ENCODE measurements at places on chromosomes 16 and 17.

- DNase-seq: no peak
These were observed 112.1 kb upstream of the MYOCD start for GRCh38 chr17:12553625-12554024.

- no peak for DNase-seq
These were observed 8.0 kb downstream of the TSR3 start for GRCh38 chr16:1343428-1344242.

- no peak for DNase-seq
These were observed 20.0 kb downstream of the ITGAE start for GRCh38 chr17:3780986-3781385.

GRCh38 chr16:57512296-57513001 lies 23.9 kb downstream of the CCDC102A start:
- no peak for DNase-seq

GRCh38 chr16:50932348-50932935 lies 190.6 kb downstream of the CYLD start:
- DNase-seq: no peak

DNA sequence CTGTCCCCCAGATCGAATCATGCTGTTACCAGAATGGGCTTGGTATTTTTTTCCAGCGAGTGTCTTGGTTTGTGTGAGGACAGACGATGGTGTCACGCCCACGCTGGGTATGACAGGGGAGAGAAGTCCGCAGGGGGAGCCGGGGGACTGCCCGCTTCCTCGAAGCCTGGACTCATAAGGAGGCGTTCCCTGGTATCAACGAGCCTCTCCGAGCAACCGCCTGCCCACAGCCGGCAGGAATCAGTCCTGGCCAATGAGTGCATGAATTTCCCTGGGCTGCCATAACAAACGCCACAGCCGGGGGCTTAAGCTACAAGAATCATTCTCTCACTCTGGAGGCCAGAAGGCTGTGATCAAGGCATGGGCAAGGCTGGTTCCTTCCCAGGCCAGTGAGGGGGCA lies 26.1 kb upstream of the JPH3 start:
- DNase-seq: no peak

DNA sequence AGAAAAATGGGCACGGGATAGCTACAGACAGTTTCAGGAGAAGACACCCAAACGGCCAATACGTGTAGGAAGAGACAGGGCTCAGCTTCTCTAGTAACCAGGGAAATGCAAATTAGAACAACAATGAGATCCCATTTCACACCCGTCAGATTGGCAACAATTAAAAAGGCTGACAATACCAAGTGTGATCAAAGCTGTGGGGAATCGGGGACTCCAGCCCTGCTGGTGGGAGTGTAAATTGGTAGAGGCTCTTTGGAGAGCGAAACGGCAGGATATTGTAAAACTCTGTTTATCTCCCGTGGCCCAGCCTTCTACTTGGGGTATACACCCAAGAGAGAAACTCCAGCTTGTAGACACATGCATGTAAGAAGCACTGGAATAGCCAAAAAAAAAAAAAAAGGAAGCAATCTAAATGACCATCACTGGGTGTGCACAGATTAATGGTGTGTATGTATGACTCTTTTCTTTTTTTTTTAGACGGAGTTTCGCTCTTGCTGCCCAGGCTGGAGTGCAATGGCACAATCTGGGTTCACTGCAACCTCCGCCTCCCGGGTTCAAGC lies 27.5 kb downstream of the MYBBP1A start:
- DNase-seq: no peak

- DNase-seq: no peak
These were observed 40.5 kb downstream of the ATP2C2 start for GRCh38 chr16:84408856-84409255.

DNA sequence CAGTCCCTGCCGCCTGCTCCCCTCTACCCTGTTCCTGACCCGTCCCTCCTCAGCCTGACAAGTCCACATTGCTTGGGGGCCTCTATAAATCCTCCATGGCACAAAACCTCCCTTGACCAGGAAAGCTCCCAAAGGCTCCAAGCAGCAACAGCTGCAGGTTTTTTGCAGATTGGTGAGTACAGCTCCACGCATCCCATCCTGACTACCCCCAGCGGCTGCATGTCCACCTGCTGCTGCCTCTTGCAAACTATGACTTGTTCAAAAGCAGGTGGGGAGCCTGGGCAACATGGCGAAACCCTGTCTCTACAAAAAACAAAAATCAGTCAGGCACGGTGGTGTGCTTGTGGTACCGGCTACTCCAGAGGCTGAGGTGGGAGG lies 122.8 kb downstream of the ANKRD11 start:
- DNase-seq: no peak

- peak; percentile 82 for DNase-seq
These were observed 10.2 kb downstream of the CYTH1 start for GRCh38 chr17:78771758-78772382.

DNA sequence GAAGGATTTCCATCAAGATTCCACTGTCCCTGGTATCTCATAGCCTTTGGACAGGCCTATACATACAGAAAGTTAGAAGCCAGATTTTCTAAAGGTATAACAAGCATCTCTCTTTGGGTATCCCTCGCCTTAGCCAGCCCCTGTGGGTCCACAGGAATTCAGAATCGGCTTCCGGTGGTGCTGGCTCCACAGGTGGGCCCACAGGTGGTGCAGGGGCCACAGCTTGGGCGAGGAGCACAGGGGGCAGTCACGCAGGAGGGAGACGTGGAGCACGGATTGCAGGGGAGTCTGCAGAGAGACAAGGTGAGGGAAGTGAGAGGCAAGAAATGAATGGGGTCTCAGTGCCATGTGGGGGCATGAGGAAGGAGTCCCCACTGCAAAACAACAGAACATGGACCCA lies 3.5 kb downstream of the KRT38 start:
- DNase-seq: no peak

- no peak for DNase-seq
These were observed 11.0 kb downstream of the FTO start for GRCh38 chr16:53715023-53715384.

GRCh38 chr16:84898447-84898846 lies 78.7 kb downstream of the CRISPLD2 start:
- DNase-seq: no peak

GRCh38 chr16:47523342-47524006 lies 62.3 kb downstream of the PHKB start:
- peak; percentile 78 for DNase-seq

- no peak for DNase-seq
These were observed 2.8 kb downstream of the WNK4 start for GRCh38 chr17:42783062-42783790.

GRCh38 chr17:78039581-78039980 lies 81.1 kb downstream of the TNRC6C start:
- no peak for DNase-seq

GRCh38 chr16:67260426-67261063 lies 11.8 kb downstream of the SLC9A5 start:
- no peak for DNase-seq

DNA sequence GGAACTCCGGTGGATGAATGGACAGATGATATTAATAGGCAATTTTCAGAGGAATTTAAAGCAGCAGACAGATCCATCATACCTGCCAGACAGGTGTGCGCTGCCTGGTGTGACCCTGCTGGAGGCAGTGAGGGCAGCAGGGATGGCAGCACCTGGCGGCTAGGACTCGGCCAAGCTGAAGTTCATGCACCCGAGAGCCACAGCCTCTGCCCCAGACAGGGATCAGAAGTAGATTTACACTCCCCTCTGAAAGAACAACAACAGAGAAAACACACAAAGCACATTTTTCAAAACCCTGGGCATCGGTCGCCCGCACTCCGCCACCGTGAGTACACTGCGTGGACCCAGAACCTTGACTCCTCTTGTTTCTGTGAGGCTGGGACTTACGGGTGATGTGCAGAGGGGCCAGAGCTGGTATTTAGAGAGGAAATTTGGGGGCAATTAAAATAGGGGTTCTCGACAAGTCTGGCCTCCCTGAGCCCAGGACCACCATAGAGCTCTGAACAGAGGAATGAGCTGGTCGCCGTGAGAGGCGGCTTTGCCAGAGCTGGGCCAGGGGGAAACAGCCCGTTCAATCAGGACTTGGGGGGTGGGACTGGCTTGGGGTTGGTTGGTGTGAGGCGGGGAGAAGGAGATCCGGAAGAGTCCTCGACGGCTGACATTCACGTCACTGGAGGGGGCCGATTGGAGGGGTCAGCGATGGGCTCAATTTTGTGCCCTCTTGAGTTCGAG lies 101.0 kb downstream of the METRNL start:
- no peak for DNase-seq

- no peak for DNase-seq
These were observed 23.3 kb upstream of the SDR42E2 start for GRCh38 chr16:22139008-22139407.

DNA sequence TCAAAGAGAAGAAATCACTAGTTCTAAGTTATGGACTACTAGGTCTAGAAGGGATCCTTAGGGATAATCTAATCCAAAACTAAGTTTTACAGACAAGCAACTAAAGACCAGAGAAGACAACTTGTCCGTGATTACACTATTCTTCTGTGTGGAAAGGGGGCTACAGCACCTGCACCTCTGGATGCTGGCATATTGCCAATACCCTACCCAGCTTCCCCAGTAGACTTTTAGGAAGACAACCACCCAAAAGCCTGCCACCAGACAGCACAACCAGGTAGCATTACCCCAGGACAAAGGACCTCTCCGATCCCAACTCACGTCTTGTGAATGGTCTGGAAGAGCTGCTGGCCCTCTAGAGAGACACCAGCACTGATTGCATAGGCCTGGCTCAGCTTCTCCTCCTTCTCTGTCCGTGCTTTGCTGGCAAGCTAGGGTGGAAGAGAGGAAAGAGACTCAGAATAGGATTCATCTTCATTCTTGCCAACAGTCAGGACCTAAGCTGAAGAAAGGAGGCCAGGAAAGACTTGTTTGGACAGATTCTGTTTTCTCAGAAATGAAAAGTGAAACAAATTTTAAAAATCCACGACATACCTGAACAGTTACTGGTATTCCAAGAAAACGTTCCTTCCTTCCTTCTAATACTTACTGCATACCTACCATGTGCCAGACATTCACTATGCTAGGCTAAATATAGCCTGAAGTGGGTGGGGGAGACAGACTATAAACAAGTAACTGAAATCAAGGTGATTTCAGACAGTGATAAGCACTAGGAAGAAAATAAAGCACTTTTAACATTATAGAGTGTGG lies 25.3 kb upstream of the TMEM101 start:
- no peak for DNase-seq

DNA sequence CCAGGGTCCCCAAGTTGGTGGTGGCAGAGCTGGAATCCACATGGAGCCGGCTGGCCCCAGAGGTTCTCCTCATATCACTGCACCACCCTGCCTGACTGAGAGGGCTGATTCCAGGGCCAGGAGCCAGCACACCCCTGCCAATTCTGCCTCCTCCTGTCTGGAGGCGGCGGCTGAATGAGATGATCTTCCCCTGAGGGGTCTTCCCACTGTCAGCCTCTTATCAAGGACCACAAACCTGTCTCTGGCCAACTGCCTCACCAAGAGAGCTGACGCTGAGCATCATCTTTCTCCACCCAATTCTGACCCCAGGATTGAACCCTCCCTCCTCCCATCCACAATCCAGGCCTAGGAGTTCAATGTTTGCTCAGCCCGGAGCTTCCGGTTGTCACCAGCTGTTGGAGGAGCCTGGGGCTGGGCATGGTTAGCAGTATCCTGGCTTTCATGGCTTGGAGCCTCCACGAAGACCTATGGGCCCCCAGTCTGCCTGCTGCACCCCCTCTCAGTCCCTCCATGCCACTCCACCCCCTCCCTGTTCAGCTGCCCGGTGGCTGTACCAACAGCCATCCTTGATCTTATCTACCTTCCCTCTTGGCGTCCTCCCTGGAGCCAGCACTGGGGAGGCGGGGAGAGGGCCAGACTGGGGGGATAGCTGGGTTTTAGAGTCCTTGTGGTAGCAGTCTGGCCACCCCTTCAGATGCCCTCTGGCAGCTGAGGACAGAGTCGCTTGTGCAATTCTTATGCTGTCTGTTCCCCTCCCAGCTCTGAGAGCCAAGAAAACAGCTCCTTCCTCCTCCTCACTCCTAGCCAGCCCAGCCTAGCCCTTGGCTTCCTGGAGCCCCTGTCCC lies 25.6 kb downstream of the ABCC3 start:
- no peak for DNase-seq

DNA sequence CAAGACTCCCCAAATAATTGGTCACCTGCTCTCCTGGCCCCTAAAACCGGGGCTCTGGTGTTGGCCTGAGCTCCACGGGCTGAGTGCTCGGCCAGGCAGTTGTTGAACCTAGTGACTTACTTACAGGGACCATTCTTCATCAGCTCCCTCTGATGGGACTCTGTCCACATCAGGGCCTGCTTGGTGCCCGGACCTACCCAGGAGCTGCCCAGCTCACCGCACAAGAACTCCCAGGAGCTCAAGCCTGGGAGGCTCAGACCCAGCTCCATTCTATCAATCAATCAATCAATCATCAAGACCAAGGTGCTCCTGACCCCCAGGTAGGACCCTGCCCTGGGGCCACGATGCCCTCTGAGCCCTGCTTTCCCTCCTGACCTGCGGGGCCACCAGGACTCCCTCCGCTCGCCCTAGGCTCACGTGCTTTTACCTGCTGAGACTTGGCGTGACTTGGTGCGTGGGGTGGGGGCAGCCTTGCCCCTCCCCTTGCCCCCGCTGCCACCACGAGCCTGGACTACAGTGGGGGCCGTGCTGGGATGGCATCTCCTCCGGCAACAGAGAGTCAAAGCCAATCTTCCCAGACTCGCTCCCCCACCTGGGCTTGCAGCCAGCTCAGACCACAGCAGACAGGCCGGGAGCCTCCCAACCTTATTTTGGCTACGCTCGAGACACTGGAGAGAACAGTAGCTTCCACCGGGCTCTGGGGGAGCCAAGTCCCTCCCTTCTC lies 15.7 kb downstream of the IL34 start:
- no peak for DNase-seq
